ENCODE measurements at places on chromosomes 13 and 19.

DNA sequence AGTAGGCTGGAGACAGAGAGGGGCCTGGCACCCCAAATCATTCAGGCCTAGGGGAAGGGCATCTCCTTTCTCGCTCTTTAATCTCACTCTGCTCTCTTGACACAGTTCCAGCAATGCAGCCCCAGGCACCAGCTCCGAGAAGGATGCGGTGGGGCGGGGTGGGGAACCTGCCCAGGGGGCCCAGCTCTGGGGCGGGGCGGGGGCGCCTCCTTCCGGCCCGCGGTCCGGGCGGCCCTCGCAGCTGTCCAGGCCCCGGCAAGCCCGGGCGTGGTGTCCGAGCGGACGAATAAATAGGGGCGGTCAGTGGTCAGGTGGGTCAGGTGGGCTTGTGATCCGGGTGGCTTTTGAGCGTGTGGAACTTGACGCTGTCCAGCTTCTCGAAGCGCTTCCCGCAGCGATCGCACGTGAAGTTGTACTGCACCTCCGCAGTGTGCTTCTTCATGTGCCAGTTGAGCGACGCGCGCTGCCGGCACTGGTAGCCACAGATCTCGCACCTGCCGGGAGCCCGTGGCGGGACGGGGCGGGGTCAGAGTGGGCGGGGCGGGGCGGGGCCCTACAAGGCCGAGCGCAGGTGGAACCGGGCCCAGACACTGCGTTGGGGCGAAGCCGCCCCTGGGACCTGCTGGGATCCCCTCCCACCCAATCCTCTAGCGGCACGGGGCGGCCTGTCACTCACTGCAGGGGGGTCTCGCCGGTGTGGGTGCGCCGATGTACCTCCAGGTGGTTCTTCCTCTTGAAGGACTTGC lies 2.7 kb upstream of the ELAVL3 start:
- no peak for DNase-seq

DNA sequence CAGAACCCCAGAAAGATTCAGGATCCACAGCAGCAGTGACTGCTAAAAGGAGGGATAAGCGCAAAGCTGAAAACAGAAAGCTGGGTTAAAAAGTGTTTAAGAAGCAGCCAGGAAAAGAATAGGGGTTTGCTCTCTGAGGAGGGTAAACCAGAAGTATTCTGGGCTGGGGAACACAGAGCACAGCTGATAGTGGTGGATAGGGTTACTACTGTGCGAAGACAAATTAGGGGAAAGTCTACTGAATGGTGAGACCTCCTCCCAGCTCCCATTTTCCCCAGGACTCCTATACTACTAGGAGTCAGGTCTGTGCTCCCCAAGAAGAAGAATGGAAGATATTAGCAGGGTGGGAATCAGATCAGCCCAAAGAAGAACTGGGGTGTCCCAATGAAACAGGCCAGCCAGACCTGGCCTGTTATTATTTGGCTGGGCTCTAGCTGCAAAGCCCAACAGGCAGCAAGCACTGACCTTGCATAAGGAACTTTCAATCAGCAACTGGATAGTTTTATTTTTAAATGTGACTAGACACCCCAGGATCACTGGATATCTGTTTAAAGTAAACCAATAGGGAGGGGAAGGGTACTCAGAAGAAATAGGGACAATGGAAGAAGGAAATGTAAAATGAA lies 43.5 kb upstream of the SERTM1 start:
- no peak for DNase-seq

GRCh38 chr19:54305141-54305540 lies 7.8 kb downstream of the LILRA5 start:
- DNase-seq = no peak

- DNase-seq = no peak
Measured at GRCh38 chr13:32254416-32254815, 60.7 kb downstream of the ZAR1L start.

DNA sequence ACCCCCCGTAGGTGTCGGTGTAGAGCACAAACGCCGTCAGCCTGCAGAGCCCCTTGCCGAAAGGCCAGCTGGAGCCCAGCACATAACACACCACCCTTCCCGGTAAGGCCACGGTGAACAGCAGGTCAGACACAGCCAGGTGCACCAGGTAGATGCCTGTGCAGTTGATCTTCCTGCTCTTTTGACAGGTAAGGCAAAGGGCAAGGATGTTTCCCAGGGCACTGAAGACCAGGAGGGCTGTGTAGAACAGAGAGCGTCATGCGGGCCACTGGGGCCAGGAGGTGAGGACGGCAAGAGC lies 92.6 kb upstream of the TM9SF2 start:
- DNase-seq = no peak

- no peak for DNase-seq
Measured at GRCh38 chr13:49936968-49937273, 781 bp upstream of the SPRYD7 start.

DNA sequence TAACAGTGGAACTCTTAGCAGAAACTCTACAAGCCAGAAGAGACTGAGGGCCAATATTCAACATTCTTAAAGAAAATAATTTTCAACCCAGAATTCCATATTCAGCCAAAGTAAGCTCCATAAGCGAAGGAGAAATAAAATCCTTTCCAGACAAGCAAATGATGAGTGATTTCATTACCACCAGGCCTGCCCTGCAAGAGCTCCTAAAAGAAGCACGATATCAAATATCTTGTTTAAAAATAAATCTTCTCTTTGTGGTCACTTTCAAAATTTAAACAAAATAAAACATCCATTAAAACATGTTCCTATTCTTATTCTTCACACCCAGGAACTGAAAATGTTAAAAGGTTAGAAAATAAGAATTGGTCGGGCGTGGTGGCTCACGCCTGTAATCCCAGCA lies 13.7 kb downstream of the MICU2 start:
- DNase-seq = no peak

GRCh38 chr13:52411629-52412028 lies 5.7 kb upstream of the THSD1 start:
- DNase-seq = no peak

- no peak for DNase-seq
Measured at GRCh38 chr19:9622531-9622930, 1.5 kb upstream of the ZNF561 start.

- no peak for DNase-seq
Measured at GRCh38 chr13:59504407-59504806, 659.3 kb downstream of the DIAPH3 start.

DNA sequence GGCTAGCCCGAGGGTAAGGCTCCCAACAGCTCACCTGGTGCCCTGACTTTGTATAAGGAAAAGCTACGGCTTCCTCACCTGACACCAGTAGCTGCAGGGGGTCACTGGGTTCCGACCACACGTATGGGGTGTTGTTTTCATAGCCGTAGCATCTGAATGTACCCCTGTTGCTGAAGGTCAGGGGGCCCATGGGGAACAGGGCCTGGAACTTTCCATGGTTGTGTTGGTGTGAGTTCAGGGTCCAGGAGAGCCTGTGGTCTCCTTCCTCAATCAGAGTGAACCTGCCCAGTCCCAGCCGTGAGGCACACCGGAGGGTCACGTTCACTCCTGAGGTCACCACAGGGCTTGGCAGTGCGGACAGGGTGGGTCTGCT lies 1.1 kb downstream of the LILRA4 start:
- no peak for DNase-seq

DNA sequence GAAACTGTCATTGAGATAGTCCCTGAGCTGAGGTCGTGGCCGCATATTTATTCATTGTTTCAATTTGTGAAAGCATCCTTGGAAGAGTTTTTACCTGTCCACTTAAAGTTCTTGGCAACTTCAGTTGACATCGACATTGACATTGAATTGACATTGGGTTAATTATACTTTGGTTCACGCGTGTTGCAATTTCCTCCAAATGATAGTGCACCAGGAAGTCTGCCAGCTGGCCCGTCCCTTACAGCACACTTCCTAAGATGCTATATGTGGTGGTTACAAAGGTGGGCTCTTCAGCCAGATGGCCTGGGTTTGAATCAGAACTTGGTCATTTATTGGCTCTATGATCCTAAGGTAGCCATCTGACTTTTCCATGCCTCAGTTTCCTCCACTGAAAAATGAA lies 176.0 kb downstream of the FGF14 start:
- DNase-seq = no peak

DNA sequence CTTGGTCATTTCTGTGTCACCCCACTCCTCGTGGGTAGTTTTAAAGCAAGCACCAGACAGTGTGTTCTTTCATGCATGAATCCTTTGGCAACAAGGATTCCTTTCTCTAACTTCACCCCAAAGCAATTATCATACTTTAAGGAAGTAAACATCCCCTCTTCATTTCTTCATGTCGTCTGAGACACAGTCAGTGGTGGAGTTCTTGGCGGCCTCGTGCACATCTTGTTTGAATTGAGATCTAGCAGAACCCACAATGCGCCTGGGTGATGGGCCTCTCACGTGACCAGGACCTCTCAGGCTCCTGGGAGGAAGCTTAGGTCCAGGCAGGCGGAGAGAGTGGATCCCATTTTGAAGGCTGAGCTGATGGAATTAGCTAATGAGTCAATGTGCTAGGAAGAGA lies 2.6 kb downstream of the ACSBG2 start:
- no peak for DNase-seq

GRCh38 chr19:11138601-11139300 lies 16.8 kb downstream of the SPC24 start:
- no peak for DNase-seq

DNA sequence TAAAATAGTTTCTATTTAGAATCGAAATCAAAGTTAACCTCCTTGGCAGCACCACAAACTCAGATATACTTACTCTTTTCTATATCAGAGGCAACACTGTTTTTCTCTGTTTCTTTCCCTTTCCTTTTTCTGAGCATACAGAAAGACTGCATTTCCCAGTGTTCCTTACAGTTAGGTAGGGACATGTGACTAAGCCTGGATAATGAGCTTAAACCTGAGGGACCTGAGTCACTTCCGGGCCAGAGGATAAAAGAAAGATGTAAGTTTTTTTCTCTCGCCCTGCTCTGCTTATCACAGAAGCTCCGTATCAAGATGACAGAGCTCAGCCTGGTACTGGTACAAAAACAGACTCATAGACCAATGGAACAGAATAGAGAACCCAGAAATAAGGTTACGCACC lies 531.9 kb downstream of the KLF12 start:
- no peak for DNase-seq

GRCh38 chr13:97904059-97904458 lies 49.4 kb upstream of the IPO5 start:
- DNase-seq = no peak

DNA sequence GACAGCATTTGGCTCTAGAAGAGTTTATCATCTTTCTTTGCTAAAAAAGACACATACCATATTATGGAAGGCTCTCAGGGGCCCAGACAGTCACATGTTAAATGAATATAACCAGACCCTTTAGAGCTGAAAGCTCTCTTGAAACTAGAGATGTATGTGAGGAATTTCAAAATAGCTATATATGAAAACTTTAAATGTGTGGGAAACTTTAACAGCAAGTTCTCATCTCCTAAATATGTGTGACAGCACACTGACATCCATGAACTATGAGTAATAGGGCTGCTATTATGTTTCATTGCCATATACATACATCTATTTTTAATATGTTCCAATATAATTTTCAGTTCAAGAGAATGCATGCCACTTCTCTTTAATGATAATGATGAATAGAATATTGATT lies 509.5 kb downstream of the GPC6 start:
- DNase-seq = no peak

- DNase-seq = peak; percentile 11
Measured at GRCh38 chr13:73715114-73715910, 418.9 kb downstream of the KLF12 start.

DNA sequence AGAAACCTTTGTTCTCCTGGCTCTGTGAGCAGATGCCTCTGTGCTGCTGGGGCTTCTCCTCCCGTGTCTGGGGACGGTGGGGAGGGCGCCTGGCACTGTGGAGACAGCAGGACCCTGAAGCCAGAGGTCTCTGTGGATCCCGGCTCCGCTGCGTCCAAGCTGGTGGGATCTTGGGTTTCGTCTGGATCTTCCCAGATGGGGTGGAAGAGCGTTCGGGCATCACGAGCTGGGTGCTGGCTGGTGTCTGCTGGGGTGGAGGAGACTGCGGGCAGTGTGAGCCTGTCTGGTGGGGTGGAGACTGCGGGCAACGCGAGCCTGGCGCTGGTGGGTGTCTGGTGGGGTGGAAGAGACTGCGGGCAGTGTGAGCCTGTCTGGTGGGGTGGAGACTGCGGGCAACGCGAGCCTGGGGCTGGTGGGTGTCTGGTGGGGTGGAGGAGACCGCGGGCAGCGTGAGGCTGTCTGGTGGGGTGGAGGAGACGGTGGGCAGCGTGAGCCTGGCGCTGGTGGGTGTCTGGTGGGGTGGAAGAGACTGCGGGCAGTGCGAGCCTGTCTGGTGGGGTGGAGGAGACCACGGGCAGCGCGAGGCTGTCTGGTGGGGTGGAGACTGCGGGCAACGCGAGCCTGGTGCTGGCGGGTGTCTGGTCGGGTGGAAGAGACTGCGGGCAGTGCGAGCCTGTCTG lies 5.6 kb downstream of the TEX29 start:
- no peak for DNase-seq

DNA sequence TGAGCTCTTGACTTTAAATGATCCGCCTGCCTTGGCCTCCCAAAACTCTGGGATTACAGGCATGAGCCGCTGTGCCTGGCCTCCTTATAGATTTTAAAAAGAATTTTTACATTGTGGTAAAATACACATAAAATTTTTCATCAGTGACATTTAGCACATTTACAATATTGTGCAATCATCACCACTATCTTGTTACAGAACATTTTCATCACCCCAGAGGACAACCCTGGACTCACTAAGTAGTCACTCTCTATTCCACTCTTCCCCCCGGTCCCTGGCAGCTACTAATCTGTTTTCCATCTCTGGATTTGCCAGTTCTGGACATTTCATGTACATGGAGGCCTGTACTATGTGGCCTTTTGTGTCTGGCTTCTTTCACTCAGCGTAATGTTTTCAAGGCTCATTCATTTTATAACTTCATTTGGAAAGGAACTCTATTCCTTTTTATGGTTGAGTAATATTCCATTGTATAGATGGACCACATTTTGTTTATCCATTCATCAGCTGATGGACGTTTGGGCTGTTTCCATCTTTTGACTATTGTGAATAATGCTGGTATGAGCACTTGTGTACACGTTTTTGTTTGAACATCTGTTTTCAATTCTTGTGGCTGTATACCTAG lies 19.9 kb downstream of the MEGF8 start:
- DNase-seq = no peak

GRCh38 chr19:48963371-48964204 lies 1.5 kb upstream of the FTL start:
- DNase-seq = peak; percentile 69

Data from stimulated activated CD4-positive, alpha-beta T cell treated with anti-CD3 and anti-CD28 coated beads, Interleukin-4, amount 100 ng/mL, for 4 hours (primary cell).